NCI-H2107 (cell line): ENCODE measurements at places on chromosomes 12 and 14.

DNA sequence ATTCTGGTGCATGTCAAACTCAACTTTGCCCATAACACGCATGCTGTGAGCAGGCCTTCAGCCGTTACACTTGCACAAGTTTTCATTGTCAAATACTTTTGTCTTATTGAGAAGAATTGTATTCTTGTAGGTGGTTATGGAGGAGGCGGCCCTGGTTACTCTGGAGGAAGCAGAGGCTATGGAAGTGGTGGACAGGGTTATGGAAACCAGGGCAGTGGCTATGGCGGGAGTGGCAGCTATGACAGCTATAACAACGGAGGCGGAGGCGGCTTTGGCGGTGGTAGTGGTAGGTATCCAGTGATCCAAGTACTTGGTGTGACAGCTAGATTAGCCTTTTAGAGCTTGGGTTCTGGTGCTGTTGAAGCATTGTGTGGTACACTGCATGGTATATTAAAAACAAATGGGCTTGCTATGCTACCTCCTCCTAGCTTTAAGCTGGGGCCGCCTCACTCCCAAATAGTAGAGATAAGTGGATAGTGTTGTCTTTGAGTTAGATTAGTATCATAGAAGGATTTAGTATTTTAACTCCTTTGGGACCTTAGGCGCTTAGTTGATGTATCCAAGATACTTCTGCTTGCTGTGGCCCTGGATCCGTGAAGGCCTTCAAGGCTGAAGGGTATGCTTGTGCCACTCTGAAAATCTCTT lies 2.5 kb downstream of the HNRNPA1 start:
- no peak for DNase-seq

DNA sequence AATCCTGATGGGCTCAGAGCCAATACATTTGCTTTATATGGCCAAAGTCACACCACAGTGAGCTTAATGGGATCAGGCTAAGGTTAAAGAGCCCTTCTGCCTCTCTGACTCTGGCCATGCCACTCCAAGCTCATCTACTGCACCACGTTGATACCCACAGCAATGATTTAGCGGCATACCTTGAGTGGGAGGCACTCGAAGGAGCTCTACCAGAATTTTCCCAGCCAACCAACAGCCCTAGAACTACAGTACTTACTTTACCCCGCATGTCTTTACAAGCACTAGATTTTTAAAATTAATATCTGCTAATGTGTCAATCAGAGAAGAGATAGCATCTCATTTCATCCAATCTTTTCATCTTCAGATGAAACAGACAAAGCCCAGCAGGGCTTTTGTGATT lies 300.5 kb downstream of the GRIN2B start:
- DNase-seq: no peak

- DNase-seq: no peak
Measured at GRCh38 chr14:51328772-51329353, 88.8 kb downstream of the TMX1 start.

DNA sequence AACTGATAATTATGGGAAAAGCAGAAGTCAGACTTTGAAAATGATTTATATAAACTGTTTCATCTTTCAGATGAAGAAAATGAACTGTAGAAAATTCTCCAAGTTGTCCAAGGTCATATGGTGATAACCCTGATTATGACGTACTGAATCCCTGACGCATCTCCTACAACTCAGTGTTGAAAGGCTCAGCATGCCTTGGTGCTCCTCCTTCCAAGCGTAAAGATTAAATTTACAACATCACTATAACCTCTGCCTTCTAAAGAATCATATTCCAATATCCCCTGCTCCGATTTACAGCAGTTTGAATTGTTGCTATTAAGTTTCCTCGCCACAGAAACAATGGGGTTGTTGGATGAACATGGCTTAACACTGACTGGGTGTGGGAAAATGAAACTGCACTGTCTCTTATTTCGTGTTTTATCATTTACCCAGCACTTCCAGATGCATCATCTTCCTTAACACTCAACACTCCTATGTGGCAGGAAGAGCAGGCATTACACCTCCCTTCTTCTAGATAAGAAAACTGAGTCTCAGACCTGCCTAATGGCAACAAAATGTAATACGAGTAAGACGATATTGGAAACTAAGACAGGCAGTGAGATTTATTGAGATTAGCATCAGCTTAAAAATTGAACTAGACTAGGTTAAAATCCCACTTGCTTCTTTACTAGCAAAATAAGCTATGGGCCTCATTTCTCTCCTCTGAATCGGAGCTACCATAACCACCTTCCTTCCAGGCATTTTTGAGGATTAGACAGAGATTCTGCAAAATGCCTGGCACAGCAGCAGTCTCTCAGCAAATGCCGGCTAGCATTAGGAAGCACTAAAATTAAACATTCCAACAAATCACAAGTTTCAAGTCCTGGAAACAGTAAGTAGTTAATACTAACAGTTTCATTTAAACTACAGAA lies 74.2 kb downstream of the PPM1H start:
- no peak for DNase-seq

GRCh38 chr12:106039646-106040404 lies 98.9 kb downstream of the NUAK1 start:
- no peak for DNase-seq

DNA sequence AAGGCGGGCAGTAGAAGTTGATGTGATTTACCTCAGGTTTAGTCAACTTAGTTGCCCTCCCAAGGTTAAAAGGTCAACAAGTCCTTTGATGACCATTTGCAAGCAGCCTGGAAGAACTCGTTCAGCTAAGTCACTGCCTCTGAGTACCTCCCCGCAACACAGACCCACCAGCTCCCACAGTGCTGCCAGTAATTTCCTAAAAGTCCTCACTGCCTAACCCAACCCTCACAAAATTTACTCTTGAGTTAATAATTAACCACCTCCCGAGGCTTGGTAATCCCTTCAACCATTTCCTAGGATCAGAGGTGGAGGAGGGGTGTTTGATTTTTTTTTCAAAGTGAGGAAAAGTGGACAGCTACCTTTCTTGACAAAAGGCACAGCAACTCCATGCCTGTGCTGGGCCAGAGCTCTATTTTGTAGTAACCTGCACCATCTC lies 55.8 kb downstream of the MAP3K9 start:
- DNase-seq: no peak
